Left cardiac atrium (tissue), 4 donors: ENCODE measurements at places on chromosomes 2 and 18. TPM values are rescaled to one million over a fixed set of nuclear protein-coding genes. Genes with fewer than 3 reads are reported as not detected.

The HOXD12 gene
- total RNA-seq, result not detected

The L3MBTL4 gene
- total RNA-seq, result 15.1 TPM

DNA sequence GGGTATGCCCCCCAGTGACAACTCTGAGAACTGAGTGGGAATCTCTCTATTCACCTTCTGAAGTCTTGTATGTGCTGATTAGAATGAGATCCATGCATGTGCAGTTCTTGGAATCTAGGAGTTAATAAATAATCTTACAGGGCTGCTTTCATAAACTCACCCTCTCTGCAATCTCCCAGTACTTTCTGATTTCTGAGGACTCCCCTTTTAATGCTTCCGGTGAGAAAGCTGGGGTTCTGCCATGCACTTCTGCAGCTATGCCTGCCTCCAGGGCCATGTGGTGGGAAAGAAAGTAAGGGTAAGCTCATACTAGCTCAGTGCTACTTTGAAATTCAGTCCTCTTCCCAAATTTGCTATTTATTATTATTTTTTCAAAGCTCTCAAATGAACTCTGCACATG is 432.9 kb downstream of the MTX2 start:
- DNase-seq, result no peak

The TXNDC2 gene
- not detected for total RNA-seq

The STARD6 gene
- not detected for total RNA-seq

- no peak for DNase-seq
Measured at GRCh38 chr18:61502472-61502871, 169.2 kb downstream of the CDH20 start.

DNA sequence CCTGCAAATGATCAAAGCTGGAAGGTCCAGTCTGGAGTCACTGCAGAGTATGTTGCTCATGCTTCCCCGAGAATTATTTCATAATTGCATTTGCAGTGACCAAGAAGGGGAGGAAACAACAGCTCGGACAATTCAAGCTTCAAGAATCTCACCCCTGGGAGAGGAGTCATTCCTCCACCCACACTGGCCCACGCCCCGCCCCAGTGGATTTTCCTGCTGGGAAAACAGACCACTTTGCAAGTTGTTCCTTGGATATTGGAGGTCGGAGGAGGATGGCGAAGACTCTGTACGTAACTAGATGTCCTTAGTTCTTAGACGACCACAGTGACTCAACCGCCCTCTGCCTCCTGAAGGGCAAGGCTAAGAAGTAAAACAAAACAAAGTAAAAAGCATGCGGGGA is 159.4 kb downstream of the TPO start:
- DNase-seq, result peak; percentile 76

The RND3 gene
- total RNA-seq, result 18.5 TPM

The B3GNT2 gene
- total RNA-seq, result 13.8 TPM

- peak; percentile 64 for DNase-seq
Measured at GRCh38 chr2:190408538-190409271, 550 bp downstream of the MFSD6 start.

DNA sequence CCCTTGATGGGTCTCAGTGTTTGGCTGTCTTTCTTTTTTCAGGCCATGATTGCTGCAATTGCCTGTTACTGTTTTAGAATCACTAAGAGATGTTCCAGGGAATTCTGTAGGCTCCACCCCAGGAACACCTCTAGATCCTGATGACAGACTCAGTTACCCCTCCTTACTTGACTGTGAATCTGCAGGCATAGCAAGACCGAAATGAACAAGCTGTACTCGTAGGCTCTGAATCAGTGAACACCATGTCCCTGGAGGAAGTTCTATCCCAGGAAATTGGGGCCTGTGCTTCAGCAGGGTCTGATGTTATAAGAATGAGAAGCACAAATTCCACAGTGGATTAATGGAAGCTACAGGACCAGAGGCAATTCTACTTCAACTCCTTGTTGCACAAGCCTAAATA is 148.6 kb downstream of the COPS8 start:
- DNase-seq, result no peak

DNA sequence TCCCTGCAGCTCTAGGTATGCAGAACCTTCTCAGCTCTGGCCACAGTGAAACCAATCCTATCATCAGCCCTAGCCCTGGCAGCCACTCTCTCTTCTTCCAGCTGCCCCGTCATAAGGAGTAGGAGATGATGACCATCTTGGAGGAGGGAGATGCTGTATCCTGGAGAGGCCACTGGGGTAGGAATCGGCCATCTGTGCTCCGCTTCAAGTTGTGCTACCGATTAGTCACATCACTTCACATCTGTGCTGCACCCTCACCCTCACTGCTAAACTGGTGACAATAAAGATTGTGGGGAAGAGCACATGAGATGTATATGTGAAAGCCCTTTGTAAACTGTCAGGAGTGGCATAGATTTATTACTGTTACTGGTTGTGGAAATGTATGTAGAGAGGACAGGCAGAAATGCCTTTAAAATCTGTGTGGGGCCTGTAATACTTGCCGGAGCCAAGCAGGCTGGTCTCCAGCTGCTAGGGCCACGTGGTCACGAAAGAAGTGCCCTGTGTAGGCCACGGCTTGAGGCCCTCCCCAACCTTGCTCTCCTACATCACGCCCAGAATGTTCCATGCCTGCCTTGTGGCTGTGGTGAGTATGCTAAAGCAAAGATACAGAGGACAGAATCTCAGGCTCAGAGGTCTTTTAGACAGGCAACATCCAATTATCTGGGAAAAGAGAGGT is 236.8 kb downstream of the CLIP4 start:
- no peak for DNase-seq

- no peak for DNase-seq
Measured at GRCh38 chr2:154960802-154961583, 262.5 kb downstream of the KCNJ3 start.

DNA sequence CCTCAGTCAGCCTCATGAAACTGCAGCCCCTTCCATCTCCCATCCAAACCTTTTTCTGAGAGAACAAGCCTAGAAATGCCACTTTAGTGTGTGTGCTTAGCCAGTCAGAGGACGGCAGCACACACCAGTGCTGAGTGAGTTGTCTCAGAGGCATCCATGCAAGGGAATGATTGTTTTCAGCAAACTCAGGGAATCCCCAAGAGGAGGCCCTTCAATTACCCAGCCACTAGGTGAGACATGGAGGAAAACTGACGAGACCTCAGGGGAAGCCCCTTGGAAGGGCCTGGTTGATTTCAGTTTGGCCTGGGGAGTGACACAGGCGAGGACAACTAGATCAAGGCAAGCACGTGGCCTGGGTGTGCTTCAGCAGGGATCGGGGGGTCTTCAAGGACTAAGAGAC is 49.7 kb downstream of the APOB start:
- DNase-seq, result no peak

GRCh38 chr18:48605408-48605845 is 66.6 kb downstream of the CTIF start:
- DNase-seq, result no peak

DNA sequence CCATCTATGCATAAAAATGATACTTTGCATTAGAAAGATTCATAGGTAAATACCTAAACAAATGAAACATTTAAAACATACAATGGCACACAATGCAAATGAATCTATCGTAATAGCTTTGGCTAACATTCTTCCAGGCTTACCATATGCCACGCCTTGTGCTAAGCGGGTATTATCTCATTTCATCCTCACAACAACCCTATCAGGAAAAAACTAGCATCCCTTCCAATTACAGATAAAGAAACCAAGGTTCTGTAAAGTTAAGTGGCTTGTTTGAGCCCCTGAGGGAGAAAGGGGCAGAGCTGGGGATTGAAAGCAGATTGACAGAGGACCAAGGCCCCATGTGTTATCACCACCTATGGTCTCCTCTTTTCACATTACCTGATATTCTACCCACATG is 145.4 kb upstream of the ETAA1 start:
- no peak for DNase-seq

- no peak for DNase-seq
Measured at GRCh38 chr2:218405746-218406208, 6.1 kb downstream of the CTDSP1 start.

The HTR2B gene
- total RNA-seq, result 0.50 TPM

The REG1B gene
- total RNA-seq, result not detected

The NUP35 gene
- total RNA-seq, result 9.7 TPM

GRCh38 chr18:35264409-35264808 is 23.6 kb downstream of the ZNF397 start:
- DNase-seq, result no peak

GRCh38 chr2:83115606-83116005 is 1343.5 kb downstream of the SUCLG1 start:
- DNase-seq, result no peak

DNA sequence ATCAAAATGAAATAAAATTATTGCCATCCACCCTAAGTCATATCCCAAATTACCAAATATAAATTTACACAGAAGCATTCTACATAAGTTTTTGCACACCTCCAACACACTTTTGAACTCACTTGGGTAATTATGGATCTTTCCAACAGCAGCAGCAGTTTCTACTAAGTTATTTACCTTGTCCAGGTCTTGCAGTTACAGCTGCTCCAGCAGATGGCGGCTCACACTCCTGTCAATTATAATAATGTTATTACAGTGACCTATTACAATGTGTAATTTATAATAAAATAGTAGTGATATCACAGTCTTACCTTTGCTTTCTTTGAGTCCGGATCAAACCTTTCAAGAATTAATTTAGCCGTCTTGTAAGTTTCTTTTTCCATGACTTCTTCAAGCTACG is 37.9 kb downstream of the LNPK start:
- no peak for DNase-seq

The TRIM43 gene
- not detected for total RNA-seq

DNA sequence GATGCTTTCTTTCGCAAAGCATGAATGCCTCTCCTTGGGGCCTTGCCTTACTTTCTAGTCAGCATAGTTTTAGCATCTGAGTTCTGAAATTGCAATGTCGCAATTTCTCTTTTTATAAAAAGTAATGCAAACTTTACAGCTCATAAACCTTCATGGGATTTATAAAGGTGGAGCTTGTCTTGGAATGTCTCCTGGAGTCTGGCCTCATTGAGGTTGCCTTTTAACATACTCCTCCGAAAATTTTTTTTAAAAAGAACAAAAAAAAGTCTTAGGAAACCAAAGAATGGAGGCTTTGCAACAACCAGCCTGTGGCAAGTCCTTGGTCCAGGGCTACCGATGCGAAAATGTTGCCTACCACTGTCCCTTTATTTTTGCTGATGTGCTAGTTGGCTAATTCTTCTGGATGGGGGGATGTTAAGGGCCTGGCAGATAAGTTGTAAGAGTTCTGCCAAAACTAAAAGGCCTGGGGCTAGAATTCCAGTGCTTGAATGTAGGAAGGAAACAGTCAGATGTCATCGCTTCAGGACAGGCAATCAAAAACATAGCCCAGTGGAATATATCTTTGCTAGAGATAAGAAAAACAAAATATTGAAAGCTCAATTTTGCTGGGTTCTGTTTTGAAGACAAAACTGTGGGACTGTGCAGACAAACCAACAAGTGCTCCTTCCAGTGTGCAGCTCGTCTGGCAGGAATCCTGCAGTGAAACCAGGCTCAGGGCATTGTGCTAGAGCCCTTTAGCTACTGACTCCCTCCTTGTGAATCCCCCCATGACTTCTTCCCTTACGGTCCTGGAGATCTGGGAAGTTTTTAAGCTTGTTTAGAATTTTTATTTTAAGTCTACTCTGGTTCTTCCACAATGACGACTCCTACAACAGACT is 213.0 kb downstream of the PIEZO2 start:
- DNase-seq, result no peak

- DNase-seq, result no peak
Measured at GRCh38 chr2:173868406-173868805, 96.8 kb downstream of the SP3 start.

The CNTNAP5 gene
- total RNA-seq, result not detected

The ANO7 gene
- 1.2 TPM for total RNA-seq

- DNase-seq, result peak; percentile 71
Measured at GRCh38 chr2:219119422-219120043, 41.1 kb downstream of the NHEJ1 start.

DNA sequence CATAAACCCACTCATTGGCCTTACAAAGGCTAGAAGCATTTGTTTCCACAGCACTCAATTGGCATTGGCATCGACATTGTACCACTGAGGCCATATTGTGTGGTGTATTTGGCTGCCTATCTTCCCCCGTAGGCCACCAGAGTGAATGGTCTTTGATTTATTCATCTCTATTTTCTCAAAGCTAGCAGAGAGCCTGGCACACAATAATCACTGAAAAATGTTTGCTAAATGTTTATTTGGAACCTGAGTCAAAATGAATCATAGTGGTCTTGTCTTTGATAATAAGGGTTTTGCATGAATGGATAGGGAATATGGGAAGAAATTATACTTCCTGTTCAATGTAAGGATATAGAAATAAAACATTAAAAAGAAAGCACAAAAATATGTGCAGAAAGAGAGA is 107.3 kb upstream of the SLC8A1 start:
- no peak for DNase-seq

GRCh38 chr2:181853696-181854095 is 37.8 kb upstream of the ITPRID2 start:
- no peak for DNase-seq

- no peak for DNase-seq
Measured at GRCh38 chr2:96683307-96683706, 40.7 kb downstream of the FER1L5 start.

DNA sequence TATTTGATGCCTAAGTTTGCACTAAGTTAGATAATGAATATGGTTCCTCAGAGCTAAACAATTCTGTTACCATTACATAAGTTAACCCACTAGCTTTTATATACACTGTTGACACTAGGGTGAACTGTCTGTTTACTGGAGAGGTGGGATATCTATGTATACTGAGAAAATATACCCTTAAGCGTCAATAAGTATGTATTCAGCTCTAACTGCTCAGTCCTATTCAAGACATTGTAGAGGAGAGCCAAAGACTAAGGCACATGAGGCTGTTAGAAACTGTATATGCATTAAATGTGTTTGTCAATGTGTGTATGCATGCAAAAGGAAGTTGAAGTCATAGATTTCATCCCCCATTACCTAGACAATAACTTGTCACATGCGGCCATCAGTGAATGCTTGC is 710.0 kb downstream of the TDRD15 start:
- no peak for DNase-seq

DNA sequence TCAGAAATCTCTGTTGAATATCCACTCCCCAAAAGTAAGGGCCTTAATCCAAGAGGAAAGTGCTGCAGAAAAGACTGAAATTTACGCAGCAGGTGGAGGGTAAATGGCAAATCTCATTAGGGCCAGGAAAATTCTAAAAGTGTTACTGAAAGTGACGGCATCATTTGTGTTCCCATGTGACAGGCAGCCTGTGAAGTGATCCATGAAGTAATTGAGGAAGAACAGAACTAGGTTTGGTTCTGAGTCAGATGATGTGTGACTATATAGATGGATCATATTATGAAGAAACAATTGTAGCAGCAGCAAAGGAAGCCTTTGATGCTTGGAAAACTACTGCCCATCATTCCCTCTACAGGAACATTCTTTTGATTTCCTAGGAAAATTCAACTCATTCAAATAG is 401.2 kb downstream of the TGIF1 start:
- DNase-seq, result no peak

DNA sequence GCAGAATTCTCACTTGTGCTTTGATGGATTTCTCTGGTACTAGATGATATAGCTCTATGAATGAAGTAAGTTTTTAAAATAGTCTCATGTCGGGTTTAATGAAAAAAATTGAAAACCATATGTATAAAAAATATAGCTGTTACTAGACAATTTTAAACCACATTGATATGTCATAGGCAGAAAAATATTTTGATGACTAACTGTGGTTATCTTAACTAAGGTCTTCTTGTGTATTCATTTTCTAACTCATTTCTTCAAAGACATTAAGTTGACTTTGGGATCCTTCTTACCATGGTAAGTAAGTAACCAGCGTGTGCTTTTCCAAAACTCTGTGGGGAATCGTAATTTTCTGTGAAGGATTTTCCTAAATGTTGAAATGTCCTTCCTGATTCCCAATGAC is 160.9 kb upstream of the COL3A1 start:
- DNase-seq, result no peak

The NXPH2 gene
- total RNA-seq, result not detected

- DNase-seq, result no peak
Measured at GRCh38 chr2:289362-290089, 1.6 kb upstream of the ALKAL2 start.

The PARD3B gene
- total RNA-seq, result 12.5 TPM
